ENCODE measurements at places on chromosomes 5 and 9.

- DNase-seq, result no peak
These were observed 192.2 kb upstream of the CDKN2B start for GRCh38 chr9:22201256-22201655.

- no peak for DNase-seq
These were observed 21.1 kb downstream of the TRAF1 start for GRCh38 chr9:120905315-120906164.

- DNase-seq, result no peak
These were observed 59.4 kb downstream of the ZNF354C start for GRCh38 chr5:179119415-179120170.

DNA sequence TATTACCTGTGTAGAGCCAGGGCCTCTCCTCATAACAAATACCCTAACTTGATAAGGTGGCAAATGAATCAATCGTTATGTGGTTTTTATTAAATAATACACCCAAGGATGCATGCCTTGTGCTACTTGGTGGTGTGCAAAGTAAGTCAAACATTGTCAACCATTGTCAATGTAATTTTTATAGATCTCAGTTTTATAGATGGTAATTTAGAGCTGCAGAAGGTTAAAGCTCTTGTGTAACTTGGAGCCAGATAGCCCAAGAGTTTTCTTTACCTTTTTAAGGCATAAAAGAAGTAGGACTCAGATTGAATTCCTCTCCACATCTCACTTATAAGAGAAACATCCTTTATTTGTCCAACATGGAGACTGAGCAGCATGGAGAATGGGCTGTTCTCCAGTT is 304.7 kb downstream of the NTRK2 start:
- DNase-seq, result no peak

DNA sequence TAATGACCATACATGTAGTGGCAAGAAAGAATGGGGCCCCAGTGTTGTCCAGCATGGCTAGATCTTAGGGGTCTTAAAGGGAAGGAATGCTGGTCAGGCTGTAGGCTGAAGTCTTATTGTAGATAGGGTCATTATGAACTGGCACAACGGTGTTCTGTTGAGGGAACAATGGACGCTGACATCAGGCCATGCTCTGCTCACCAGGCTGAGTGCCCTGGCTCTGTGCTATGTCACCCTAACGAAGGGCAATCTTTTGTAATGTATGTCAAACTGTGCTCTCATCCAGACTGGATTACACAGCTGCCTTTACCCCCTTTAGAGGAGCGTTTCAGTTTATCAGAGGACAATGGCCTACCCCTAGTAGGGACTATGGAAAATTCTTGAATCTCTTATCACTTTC is 14.6 kb upstream of the ZNF608 start:
- DNase-seq, result no peak

DNA sequence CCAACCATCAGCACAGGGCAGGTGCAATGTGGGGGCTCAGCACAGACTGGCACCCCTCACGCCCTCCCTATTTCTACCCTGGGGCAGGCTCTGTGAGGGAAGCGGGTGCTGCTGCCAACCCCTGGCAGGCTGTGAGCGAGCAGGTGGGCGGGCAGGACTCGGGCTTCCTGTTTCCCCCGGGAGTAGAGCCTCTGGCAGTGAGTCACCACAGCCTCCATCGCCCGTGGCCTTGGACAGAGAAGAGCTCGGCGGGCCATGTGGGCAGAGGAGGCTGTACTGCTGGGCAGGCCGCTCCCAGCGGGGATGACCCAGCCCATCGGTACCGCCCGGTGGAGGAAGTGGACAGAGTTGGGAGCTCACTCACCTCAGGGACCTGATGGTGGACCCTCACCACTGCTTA is 16.6 kb downstream of the KCNT1 start:
- no peak for DNase-seq

DNA sequence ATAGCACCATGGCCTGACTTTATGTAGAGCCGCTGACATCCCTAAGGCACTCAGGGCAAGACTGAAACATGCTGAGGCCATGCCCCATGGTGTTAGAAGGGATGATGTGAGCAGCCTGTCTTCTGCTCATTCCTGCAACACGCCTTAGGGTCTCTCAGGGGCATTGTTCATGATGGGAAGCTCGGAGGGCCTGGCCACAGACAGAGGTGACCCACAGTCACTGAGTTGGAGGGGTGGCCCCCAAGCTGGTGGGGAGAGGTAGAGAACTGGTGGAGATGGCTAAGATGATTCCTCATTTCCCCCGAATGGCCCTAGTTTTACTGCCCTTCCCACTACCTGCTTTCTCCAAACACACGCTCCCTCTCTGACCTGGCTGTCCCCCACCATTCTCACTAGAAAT is 135.2 kb downstream of the BARX1 start:
- no peak for DNase-seq

- no peak for DNase-seq
These were observed 15.7 kb downstream of the RANBP3L start for GRCh38 chr5:36285837-36286615.

DNA sequence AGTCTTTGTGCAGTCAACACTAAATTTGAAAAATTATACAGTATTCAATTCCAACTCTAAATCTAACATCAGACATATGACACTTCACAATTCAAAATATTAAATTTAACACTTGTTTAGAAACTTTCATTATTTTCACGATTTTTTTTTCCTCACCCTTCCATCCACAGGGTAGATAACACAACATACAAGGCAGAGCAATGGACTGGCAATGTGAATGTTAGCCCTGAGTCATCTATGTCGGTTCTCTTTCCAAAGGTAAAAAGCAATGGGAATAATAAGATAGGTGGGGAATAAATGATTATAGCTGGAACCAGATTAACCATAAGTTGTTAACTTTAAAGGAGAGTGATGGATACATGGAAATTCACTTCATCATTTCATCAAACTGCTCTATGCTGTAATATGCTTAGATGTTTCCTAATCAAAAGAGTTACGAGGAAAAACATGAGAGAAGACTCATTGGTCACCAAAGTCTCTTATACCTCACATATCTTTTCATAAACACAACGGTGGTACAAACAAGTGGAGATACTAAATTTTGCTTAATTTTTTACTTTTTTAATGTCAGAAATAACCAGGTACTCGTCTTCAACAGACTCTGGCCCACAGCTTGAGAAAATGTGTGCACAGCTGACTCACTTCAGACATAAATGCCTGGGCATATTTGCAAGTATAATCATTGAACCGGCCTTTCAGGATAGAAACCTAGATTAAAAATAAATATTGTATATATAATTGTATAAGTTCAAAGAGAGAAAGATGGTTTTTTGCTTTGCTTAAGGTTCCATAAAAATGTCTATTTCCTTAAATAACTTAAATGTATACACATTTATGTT is 23.0 kb downstream of the RFX3 start:
- peak; percentile 12 for DNase-seq

DNA sequence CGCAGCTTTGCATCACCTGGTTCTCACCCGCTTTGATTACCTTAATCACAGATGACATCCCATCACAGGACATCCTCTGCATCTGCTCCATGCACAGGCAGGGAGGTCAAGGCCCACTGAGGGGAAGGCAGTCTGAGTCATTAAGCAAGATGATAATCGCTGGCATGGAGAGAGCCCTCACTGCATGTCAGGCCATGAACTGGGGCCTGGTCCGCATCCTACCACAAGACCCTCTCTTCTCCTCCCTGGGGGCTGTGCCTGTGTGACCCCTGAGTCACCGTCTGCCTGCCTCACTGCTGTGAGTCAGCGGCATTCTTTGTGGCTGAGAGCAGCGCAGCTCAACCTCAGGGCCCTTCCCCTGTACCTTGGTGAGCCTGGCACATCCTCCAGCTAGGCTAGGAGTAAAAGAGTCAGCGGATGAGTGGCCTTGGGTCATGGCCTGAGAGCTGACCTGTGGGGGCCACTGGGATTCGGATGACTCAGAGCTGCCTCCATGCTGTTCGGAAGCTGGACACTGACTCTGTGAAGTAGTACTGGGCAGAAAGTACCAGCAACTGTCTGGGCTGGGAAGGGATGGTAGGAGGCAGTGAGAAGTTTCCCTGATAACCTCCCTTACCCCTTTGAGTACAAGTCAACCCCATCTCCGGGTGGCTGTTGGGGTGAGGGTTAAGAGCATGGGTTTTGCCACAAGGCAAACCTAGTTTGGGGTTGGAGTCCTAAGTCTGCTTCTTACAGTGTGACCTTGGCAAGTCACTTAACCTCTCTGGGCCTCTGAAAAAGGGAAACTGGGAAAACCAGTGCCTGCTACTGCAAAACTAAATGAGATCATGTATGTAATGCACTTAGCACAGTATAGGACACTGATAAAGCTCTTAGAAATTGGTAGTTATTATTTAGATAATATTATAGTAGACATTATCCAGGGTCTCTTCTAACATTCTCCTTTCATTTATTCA is 14.6 kb upstream of the ARSI start:
- DNase-seq, result peak; percentile 96

DNA sequence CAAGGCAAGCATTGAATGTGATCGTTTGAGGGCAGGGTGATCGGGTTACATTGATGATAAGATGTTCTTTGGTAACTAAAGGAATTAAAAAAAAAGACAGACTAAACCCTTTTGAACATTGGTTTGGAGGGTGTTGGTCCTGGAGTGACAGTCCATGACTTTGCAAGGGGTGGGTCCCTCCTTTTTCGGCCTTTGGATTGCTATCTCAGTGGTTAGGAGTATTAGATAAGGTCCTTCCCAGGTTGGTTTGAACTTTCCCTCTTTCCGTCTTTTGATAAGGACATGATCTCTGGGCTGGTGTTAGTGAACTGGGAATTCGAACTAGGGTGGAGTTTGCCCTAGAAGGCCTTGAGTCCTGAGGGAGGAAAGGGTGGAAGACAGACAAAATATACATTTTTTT is 5.4 kb upstream of the ABO start:
- DNase-seq, result no peak

GRCh38 chr9:100561256-100561655 is 16.6 kb upstream of the CAVIN4 start:
- no peak for DNase-seq

DNA sequence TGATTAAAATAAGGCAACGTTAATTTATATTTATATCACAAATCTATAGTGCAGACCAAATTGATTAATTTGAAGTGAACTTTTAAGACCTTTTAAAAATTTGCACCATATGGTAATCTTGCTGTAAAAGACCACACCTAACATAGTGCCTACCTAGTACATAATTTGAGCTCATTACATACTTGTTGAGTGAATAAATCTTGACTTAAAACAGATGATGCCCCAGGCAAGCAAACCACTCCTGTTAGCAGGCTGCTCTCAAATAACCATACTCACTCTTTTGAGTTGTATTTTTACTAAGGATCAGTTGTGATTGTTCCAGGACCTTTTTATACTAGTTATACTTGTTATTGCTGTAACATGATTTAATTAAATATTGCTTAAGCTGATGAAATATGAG is 27.2 kb downstream of the CMYA5 start:
- DNase-seq, result no peak

DNA sequence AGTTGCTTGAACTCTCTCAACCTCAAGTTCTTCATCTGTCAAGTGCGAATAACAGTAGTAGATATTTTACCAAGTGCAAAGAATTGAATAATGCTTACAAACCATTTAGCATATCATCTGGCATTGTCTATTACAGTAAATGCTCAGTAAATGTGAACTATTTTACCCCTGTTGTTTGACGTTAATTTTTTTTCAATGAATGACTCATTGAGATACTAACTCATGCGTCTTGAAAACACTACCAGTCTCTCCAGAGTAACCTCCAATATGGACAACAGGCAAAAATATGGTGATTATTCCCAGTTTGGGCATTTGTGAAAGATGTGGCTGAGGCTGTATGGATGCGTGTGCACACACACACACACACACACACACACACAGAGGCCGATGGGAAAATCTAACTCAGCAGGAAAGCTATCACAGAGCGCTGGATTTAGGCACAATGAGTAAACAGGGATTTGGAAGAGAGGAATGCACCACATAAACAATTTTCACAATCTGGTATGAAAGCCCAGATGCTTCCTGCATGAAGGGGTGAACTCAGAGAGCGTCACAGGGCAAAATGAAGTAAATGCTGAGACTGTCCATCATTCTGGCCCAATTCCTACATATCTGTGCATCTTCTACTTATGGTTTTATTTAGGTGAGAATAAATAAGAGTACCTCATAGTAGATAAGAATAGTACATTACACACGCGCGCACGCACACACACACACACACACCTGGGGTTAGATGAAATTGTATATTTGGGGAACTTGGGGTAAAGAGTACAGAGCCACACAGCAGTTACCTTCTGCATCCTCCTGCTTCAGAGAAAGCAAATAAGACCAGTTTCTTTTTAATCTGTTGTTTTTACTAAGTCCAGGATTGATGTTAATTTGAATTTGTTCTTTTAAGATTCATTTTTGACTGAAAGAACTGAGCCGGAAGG is 128.7 kb downstream of the PALM2AKAP2 start:
- DNase-seq, result peak; percentile 82

- peak; percentile 18 for DNase-seq
These were observed 90.8 kb downstream of the PCDH1 start for GRCh38 chr5:141787376-141787775.

GRCh38 chr9:4939118-4939561 is 45.9 kb upstream of the JAK2 start:
- DNase-seq, result no peak

DNA sequence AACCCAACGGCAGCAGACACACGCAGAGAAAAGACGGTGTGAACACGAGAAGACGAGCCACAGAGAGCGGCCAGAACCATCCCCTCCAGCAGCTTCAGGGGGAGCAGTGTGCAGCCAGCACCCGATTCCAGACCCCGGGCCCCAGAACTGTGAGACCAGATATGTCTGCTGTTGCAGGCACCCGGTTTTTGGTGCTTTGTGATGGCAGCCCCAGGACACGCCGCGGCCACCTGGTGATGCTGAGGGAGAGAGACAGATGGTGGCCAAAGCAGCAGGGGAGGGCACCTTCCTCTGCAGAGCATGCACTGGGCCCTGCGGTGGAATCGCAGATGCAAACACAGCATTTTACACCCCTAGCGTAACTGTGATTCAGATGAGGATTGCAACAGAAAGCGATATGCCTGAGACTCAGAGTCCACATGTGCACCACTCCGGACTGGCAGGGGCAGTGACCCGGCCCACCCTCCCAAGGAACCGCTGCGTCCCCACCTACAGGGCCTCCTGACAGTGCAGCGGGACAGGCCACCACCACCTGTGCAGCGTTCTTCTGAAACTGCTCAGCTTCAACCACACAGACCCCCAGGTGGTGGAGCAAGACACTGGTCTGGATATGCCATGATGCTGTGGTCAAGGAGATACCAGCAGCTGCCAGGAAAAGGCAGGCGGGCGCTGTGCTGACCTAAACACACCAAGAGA is 24.0 kb downstream of the ZDHHC11B start:
- no peak for DNase-seq

GRCh38 chr5:77302653-77303052 is 92.2 kb downstream of the PDE8B start:
- DNase-seq, result no peak

GRCh38 chr5:176176231-176176630 is 62.0 kb upstream of the SIMC1 start:
- DNase-seq, result no peak

- peak; percentile 47 for DNase-seq
These were observed 46.2 kb upstream of the FSD1L start for GRCh38 chr9:105401651-105402050.

- no peak for DNase-seq
These were observed 31.9 kb upstream of the LCP2 start for GRCh38 chr5:170329524-170329923.

GRCh38 chr5:95878417-95879323 is 56.1 kb upstream of the GLRX start:
- DNase-seq, result no peak

- DNase-seq, result no peak
These were observed 78.0 kb downstream of the SH3GL2 start for GRCh38 chr9:17656889-17657288.

All from EH (cell line).